ENCODE measurements at places on chromosomes 4 and X. TPM values are rescaled to one million over a fixed set of nuclear protein-coding genes. Genes with fewer than 3 reads are reported as not detected.

Gene HGFAC
- total RNA-seq, result 0.38 TPM

Gene DMRTC1
- total RNA-seq, result not detected

Gene S100G
- total RNA-seq, result not detected

Gene RNF212
- total RNA-seq, result 1.7 TPM

Gene GC
- not detected for total RNA-seq

Gene F9
- total RNA-seq, result not detected

Gene MID1IP1
- 34.4 TPM for total RNA-seq

Gene DCAF12L1
- total RNA-seq, result not detected

Gene RHOH
- total RNA-seq, result 1.8 TPM

Gene DUX4
- total RNA-seq, result not detected

Gene DCHS2
- 0.03 TPM for total RNA-seq

Gene WNK3
- total RNA-seq, result 0.71 TPM

Gene RPA4
- 0.16 TPM for total RNA-seq

Gene DCAF12L2
- 0.27 TPM for total RNA-seq

Gene VEGFC
- 8.5 TPM for total RNA-seq

Gene LONRF3
- 5.5 TPM for total RNA-seq

Gene MAMLD1
- total RNA-seq, result 2.7 TPM

Gene COX7B2
- not detected for total RNA-seq
